ENCODE measurements at places on chromosomes 11 and 22. TPM values are rescaled to one million over a fixed set of nuclear protein-coding genes. Genes with fewer than 3 reads are reported as not detected.

The OR5I1 gene
- total RNA-seq, result not detected

DNA sequence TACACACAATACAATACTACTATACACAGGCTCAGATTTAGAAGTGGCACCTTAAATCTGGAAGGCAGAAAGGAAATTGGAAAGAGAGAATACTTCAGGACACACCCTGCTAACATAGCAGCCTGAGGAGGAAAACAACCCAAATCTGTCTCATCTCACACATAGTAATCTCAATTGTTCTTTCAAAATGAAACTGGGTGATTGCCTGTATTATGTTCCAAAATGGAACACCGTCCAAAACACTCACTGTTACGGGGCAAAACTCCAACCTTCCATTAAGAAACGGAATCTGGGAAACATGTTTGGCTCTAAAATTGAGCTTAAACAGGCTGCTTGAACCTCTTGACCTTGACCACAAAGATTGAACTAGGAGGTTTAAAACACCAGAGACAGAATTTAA, 572.6 kb downstream of the OPCML start:
- no peak for DNase-seq

DNA sequence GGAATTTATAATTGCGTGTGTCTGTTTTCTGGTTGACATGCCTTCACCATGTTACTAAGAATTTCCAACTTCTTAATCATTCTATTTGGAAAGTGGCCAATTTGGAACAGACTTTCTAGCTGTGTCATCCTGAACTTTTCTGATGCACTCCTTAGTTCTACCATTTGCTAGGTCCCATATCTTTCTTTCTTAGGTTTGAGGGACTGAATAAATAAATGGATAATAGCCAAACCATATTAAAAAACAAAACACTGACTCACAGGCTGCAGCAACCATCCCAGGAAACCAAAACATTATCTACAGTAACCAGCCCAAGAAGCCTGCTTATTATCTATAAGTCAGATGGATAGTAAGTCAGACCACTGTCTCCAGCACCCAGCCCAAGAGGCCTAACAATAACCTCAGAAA, 57.5 kb upstream of the PLET1 start:
- no peak for DNase-seq

DNA sequence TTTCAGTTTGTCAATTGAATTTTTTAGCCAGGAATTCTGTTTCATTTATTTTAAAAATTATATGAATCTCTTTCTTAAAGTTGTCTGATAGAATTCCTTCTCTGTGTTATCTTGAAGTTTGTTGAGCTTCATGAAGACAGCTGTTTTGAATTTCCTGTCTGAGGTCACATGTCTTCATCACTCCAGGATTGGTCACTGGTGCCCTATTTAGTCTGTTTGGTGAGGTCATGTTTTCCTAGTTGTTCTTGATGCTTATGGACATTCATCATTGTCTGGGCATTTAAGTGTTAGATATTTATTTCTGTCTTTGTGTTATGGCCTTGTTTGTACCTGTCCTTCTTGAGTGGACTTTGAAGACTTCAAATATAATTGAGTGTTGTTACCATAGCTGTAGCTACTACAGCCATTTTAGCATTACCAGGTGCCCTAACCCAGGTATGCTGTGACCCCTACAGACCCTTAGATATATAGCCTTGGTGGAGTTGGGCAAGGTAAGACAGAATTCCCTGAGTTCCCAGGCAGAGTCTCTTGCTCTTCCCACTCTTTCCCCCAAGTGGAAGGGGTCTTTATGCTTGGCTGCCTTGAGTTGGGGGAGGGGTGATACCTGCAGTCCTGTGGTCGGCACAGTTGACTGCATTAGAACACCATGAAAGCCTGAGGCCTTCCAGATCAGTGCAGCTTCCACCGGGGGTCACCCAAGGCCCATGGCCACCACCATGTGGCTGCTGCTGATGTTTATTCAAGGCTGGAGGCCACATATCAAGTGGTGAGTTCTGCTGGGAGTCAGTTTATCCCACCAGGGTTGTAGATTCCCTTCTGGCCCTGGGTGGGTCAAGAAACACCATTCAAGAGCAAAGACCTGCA, 229.6 kb downstream of the DYNC2H1 start:
- DNase-seq, result no peak

GRCh38 chr22:36379593-36380361, 8.0 kb downstream of the MYH9 start:
- no peak for DNase-seq

DNA sequence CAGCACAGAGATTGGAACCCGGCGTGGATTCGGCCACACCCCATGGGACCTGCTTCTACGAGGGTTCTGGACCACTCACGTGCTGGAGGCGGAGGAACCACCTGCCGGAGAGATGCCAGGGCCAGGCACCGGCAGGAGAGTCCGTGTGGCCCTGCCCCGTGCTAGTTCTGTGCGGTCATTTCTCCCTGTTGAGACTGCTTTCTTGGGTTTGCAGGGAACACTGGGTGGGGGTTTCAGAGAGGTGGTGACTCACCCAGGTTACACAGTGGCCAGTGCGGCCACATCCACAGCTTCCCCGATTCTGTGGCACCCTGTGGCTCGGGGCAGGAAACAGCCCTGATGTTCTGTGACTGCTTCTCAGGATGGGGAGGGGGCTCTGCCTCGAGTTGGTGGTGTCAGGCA, 3.6 kb upstream of the PHLDA2 start:
- DNase-seq, result no peak

DNA sequence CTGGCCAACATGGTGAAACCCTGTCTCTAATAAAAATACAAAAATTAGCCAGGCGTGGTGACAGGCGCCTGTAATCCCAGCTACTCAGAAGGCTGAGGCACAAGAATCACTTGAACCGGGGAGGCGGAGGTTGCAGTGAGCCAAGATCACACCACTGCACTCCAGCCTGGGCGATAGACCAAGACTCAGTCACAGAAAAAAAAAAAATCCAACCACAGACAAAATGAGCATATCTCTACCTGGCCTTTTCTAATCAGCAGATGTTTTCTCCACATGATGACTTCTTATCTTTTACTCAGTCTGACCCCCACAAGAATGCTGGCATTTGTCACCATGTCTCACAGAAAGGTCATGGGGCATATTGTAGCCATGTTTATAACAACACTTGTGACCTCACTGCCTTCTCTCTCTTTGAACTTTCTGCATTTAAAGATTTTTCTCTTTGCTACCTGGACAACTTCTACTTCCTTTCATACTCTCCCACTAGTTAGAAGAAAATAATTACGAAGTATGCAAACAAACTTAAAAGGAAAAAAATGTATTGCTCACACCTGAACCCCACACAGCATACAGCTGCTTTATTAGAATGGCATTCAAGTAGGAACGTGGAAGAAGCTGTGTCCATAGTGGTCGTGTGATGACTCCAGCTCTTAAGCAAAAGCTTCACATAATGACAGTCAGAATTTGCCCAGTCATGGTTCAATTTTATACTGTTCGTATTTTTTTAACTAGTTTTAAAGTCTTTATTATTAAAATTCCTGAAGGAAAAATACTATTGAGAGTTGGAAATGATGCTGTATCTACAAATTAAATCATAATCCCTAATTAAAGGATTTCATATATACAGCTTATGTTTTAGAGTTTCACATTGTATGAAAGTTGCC, 65.4 kb downstream of the ZC3H12C start:
- DNase-seq, result no peak

GRCh38 chr22:19063581-19064353, 58.4 kb downstream of the DGCR2 start:
- DNase-seq, result peak; percentile 50

DNA sequence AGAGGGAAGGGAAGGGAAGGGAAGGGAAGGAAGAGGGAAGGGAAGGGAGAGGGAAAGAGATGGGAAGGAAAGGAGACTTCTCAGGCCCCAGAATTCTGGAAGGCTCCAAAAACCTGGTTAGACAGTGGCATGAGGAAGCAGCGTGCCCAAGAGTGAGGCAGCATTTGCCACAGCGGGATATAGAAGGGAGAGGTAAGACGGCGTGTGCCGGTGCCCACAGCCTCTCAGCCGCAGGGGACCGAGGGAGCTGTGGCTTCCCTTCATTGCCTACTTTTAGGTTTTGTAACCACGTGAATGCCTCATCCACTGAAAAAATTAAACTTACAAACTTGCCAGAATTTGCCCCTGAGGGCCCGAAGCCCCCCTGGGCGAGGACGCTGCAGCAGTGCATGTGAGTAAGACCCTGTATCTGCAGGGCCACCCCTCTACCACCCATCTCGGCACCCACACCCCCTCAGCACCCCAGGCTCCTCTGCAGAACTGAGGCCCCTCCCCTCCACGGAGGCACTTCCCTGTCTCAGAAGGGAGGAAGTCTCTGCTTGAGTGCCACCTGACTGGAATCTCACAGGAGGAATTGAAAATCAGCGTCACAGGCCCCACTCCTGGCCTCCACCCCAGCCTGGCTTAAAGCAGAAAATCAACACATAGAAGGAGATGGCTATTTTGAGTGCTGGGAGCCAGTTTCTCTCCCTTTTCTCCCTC, 58.1 kb downstream of the LINC01488 start:
- no peak for DNase-seq

GRCh38 chr11:12007769-12008737, at the start of gene DKK3:
Gene DKK3, minus strand, starts transcription at chr11:12008626. Its CDS starts 44 bp downstream, at chr11:12008582.
- DNase-seq, result peak; percentile 64
